Gastrocnemius medialis (tissue), 4 donors: ENCODE measurements at places on chromosomes 5 and 9. TPM values are rescaled to one million over a fixed set of nuclear protein-coding genes. Genes with fewer than 3 reads are reported as not detected.

DNA sequence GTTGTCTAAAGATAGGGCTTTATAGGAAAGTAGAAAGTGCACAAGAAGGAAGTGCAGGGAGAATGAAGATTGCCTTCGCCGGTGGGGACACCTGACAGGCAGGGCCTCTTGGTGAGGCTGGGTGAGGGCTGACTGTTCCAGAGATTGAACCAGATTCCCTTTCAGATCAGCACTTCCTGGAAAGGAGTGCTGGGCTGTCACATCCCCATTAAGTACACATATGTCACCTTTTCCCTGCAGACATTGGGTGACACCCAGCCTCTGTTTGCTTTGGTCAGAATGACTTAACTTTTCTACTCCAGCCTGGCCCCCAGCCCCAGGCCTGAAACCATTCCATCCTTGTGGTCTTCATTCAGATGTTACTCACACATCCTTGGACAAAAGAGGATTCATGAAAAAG, 7.4 kb upstream of the SHROOM1 start:
- H3K4me1 ChIP-seq: no peaks in the 10 kb centered on the region
- no peak overlapping the region for H3K4me3 ChIP-seq
- H3K27ac ChIP-seq: no peak overlapping the region
- no peaks in the 10 kb centered on the region for H3K36me3 ChIP-seq
- DNase-seq: no peak

DNA sequence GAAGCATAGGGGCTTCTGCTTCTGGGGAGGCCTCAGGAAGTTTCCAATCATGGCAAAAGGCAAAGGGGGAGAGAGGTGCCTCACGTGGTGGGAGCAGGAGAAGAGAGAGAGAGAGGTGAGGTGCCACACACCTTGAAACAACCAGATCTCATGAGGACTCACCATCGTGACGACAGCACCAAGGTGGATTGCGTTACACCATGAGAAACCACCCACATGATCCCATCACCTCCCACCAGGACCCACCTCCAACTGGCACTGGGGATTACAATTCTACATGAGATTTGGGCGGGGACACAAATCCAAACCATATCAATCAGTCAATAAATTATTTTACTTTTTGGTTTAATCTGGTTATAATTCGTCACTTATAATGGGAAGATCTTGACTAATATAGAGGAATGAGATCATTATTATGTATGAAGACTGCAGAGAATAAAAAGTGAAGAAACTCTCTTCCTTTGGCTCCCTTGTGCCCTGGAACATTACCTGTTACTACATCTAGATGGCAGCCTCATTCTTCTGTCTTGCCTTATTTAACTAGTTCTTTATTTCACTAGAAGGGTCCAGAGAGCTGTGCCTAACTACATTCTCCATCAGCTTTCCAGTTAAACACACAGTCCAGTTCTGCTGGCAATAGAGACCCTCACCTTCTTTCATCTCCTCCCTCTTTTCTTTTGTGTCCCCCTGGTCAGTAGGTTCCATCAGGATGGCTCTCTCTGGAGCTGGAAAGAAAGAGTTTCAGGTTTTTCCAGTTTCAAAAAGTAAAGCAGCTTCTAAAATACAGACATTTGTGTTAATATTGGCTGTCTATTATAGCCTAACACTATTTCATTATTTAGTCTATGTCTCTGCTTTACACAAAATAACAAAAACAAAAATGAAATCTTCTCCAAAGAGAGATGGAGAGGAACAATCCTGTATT, 21.7 kb upstream of the SPINK7 start:
- DNase-seq: no peak
- no peaks in the 10 kb centered on the region for H3K4me1 ChIP-seq
- H3K27ac ChIP-seq: no peak overlapping the region
- no peaks in the 10 kb centered on the region for H3K27me3 ChIP-seq

DNA sequence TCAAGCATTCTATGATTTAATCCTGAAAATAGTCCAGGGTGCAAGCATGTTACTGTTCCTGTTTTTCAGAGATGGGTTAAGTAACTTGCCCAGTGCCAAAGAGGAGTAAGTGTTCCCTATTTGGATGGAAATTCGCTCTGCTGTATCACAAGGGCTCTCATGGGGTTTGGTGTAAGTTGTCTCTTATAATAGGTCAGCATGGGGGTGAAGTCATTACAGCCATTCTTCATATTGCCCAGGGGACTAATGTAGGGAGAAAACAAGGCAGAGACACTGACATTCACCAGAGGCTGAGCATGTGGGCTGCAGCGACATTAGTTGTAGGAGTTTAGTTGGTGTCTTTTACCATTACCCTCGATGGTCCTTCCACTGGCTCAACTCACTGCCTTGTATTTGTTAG, 142.1 kb upstream of the GLRA1 start:
- H3K36me3 ChIP-seq: no peaks in the 10 kb centered on the region
- no peak overlapping the region for H3K4me3 ChIP-seq
- H3K4me1 ChIP-seq: no peaks in the 10 kb centered on the region
- no peak overlapping the region for H3K27ac ChIP-seq
- no peaks in the 10 kb centered on the region for H3K27me3 ChIP-seq
- no peak for DNase-seq

GRCh38 chr9:124355039-124355940, 60.0 kb downstream of the PSMB7 start:
- peaks cover 20% of the 10 kb centered on the region for H3K4me1 ChIP-seq
- no peak overlapping the region for H3K27ac ChIP-seq
- no peaks in the 10 kb centered on the region for H3K36me3 ChIP-seq
- H3K27me3 ChIP-seq: no peaks in the 10 kb centered on the region

DNA sequence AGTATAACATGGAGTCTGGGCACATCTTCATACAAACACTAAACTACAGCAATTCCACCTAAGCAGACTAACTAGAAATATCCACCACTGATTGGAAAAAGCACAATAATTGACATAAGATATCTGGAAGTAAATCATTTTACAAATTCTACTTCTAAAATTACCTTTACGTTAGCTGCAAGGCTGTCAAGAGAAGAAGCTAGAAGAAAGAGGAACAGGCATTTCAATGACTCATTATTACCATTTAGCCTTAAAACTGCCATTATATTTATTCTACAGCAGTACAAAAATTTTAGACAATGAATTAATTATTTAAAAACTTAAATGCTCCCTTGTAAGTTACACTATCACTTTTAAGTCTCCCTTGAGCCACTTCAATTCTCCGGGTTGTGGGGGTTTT, 43.4 kb upstream of the PLPP6 start:
- no peak for DNase-seq
- no peaks in the 10 kb centered on the region for H3K36me3 ChIP-seq
- H3K27me3 ChIP-seq: no peaks in the 10 kb centered on the region
- H3K4me3 ChIP-seq: no peak overlapping the region
- no peaks in the 10 kb centered on the region for H3K4me1 ChIP-seq

- peak overlapping the region; percentile 50 for H3K4me3 ChIP-seq
- DNase-seq: no peak
- peak overlapping the region; percentile 85 for H3K27ac ChIP-seq
- no peaks in the 10 kb centered on the region for H3K36me3 ChIP-seq
- H3K4me1 ChIP-seq: peaks cover 3% of the 10 kb centered on the region
Measured at GRCh38 chr5:145939540-145940065, 3.2 kb downstream of the SH3RF2 start.

DNA sequence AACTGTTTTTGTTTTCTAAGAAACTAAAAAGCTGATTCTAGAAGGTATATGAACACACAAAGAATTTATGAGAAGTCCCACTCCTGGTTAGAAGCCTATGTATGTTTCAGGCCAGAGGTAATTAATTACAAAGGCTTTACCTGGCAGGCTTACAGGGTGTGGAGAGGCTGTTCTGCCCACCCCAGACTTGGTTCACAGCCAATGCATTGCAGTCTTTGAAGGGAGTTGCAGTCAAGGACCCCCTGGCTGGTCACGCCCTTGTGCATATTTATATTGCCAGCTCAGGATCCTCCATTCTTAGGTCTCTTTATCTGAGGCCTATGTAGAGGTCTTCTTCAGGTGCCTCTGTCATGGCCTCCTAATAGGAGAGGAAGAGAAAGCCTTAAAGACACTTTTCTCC, 13.6 kb upstream of the PRSS3 start:
- DNase-seq: no peak
- H3K27ac ChIP-seq: no peak overlapping the region
- H3K27me3 ChIP-seq: no peaks in the 10 kb centered on the region

- H3K27ac ChIP-seq: no peak overlapping the region
- H3K4me3 ChIP-seq: no peak overlapping the region
- no peaks in the 10 kb centered on the region for H3K27me3 ChIP-seq
- DNase-seq: no peak
- no peaks in the 10 kb centered on the region for H3K36me3 ChIP-seq
- no peaks in the 10 kb centered on the region for H3K4me1 ChIP-seq
Measured at GRCh38 chr9:118522093-118523028, 818.2 kb downstream of the TLR4 start.

DNA sequence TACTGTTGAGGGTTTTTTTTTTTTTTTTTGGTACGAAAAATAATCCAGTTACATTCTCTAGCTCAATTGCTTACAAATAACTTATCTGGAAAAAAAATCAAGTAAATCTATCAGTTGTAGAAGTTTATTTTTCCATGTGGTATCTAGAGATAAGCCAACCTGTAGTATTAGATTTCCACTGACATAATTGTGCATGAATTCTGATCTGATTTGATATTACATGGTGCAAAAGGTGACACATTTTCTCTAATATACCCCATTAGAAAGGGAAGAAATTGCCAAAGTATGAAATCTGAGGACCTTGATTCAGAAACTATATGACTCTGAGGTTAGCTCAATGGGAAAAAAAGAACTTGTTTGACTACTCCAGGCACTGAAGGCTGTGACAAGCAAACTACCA, 141.5 kb downstream of the SLF1 start:
- no peak overlapping the region for H3K4me3 ChIP-seq
- no peak overlapping the region for H3K27ac ChIP-seq
- H3K4me1 ChIP-seq: no peaks in the 10 kb centered on the region
- H3K36me3 ChIP-seq: no peaks in the 10 kb centered on the region
- no peaks in the 10 kb centered on the region for H3K27me3 ChIP-seq

DNA sequence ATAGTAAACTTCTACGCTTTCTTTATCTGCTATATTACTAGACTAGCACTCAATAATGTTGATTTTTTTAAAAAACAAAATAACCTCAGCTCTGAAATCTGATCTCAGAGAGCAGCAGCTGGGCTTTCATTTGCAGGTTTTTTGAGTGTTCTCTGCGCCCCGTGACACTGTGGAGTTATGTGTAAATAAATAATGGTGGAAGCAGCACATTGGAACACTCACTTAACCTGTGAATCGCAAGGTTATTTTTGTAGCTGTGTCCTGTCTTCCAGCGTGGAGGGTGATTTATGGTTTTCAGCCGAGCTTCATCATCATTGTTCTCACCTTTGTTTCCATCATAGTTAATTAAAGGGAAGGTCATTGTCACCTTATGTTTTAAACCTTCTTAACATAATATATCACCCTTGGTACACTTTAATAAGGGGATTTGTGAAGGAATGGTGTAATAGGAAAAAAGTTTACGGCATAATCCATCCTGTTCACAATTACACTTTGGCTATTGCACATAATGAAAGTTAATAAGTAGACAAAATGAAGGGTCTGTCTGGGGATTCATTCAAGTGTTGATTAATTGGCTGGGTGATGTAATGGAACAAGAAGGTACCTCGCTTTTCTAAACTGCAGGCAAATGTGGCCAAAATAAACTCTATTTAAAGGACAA, 493.3 kb upstream of the ADAMTS16 start:
- H3K4me1 ChIP-seq: no peaks in the 10 kb centered on the region
- H3K4me3 ChIP-seq: no peak overlapping the region
- no peaks in the 10 kb centered on the region for H3K36me3 ChIP-seq
- no peak for DNase-seq
- H3K27me3 ChIP-seq: no peaks in the 10 kb centered on the region

- no peak for DNase-seq
- no peaks in the 10 kb centered on the region for H3K27me3 ChIP-seq
Measured at GRCh38 chr5:59569158-59569557, 324.4 kb downstream of the PDE4D start.

DNA sequence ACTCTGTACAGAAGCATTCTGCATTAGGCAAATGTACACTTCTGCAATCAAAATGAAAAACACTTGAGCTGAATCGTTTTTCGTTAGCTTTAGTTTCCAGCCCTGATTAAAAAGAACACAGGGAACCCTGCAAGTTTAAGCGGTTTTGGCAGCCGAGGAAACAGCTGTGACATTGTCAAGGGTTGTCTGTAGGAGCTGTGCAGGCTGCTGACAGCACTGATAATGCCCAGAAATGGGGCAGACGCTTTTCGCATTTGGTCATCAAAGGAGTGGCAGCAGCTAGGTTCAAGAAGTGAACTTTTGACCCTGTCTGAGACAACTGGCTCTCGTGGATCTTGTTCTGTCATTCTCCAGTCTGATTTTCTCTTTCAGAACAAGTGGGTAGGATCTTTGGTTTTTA, 165.6 kb upstream of the CCDC152 start:
- H3K4me1 ChIP-seq: peaks cover 77% of the 10 kb centered on the region
- DNase-seq: peak; percentile 75
- H3K27ac ChIP-seq: peak overlapping the region; percentile 78
- no peak overlapping the region for H3K4me3 ChIP-seq
- H3K27me3 ChIP-seq: no peaks in the 10 kb centered on the region

- H3K27me3 ChIP-seq: no peaks in the 10 kb centered on the region
- H3K4me3 ChIP-seq: no peak overlapping the region
- no peak for DNase-seq
- no peaks in the 10 kb centered on the region for H3K4me1 ChIP-seq
Measured at GRCh38 chr5:119465640-119466039, 13.3 kb downstream of the HSD17B4 start.

DNA sequence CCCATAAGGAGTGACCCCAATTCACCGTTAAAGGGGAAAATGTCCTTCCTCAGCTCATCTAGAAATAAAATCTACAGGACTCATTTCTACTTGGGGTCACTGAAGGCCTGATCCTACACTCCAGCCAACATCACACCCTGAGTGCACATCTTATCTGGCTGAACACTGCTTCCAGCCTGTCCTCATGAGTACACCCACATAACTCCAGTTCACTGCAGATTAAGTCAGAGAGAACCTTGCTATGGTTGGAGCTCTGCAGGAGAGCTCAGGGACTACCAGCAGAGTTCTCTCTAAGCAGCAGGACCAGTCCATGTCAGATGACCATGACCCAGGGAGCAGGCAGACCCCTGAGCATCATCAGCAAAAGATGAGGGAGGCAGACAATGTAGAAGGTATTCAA, 126.9 kb upstream of the MAP3K1 start:
- H3K4me3 ChIP-seq: no peak overlapping the region
- no peaks in the 10 kb centered on the region for H3K27me3 ChIP-seq
- no peaks in the 10 kb centered on the region for H3K4me1 ChIP-seq
- H3K27ac ChIP-seq: no peak overlapping the region
- DNase-seq: no peak

DNA sequence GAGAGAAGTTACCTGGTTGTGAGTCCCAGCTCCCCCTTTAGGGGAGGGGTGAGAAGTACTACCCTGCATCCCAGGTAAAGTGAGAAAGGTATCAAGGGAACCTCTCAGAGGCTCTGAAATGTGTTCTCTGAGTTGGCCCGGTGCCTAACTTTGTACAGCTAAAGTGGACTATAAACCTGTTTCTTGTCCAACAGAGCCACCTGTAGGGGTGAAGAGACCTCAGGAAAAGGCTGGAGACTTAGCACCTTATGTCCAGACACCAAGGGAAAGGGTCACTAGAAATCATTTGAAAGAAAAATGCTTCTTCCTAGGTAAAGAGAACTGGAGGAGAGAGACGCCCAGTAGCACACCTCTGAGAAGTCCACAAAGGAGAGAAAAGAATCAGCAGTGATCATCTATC, 108.3 kb upstream of the KIF2A start:
- H3K4me1 ChIP-seq: no peaks in the 10 kb centered on the region
- no peak overlapping the region for H3K4me3 ChIP-seq
- no peaks in the 10 kb centered on the region for H3K36me3 ChIP-seq
- DNase-seq: no peak

CCL27 gene
- total RNA-seq: 1.7 TPM

ARL10 gene
- 1.4 TPM for total RNA-seq

POC5 gene
- 7.3 TPM for total RNA-seq

SPATA31D4 gene
- total RNA-seq: not detected

ANKRD34B gene
- not detected for total RNA-seq

PDCD1LG2 gene
- 1.4 TPM for total RNA-seq

NEK6 gene
- 3.2 TPM for total RNA-seq

LHX6 gene
- 0.83 TPM for total RNA-seq

CCDC187 gene
- total RNA-seq: not detected

SCGB3A2 gene
- not detected for total RNA-seq
